ENCODE measurements at places on chromosomes 2 and 18.

GRCh38 chr18:24011123-24011917, 3.2 kb upstream of the TTC39C start:
- DNase-seq: no peak

DNA sequence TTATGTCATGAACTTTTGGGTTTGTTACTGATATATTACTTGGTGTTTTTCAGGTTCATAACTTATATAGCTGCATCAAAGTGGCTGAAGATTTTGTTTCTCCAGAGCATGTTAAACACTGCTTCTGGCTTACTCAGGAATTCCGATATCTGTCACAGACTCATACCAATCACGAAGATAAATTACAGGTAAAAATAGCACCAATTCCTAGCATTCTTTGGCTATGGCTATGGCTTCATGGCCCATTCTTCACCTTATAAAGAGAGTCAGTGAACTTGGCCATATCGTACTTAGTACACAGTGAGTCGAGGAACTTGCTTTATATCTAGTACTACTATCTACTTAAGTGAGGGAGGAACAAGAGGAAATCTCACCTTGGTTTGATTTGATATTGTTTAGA, 49.9 kb downstream of the KDM3A start:
- no peak for DNase-seq

- DNase-seq: no peak
Measured at GRCh38 chr18:54378057-54378456, 20.4 kb downstream of the C18orf54 start.

DNA sequence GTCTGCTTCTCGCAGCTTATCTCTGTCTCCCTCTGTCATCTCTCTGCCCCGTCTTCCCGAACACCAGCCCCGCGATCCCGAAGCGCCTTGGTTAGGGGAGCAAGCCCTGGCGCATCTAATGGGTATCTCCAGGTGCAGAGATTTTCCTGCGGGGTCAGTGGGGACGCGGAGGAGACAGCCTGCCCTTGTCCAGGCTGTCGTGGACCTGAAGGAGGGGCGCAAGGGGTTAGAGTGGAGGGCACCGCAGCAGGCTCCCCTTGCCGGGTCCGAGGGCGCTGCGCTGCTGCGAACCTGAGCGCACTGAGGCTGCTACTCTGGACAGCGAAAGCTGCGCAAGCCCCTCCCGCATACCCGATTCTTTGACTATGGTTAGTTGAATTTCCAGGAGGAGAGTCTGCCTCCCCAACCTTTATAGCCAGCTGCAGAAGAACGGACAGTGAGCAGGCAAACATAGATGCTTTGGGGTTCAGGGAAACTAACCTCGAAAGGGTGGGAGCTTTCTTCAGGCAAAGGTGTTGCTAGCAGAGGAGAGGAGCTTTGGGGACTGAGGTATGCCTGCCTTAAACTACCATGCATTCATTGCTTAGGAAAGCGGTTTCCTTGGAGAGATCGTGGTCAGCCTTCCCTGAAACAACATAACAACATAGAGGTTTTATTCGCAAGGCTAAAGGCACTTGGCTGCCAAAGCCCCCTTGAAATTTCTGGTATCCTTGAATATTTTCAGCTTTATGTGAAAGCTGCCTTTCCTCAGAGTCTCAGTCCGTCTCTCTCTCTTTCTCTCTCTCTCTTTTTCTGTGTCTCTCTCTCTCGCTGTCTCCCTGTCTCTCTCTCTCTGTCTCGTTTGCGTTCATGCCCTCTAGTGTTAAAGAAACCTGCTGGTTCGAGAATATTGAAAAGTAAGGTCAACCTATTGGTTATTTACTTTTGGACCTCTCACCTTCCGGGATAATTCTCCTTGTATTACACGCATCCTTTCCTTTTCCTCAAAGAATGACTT, 1.6 kb downstream of the GALNT13 start:
- DNase-seq: no peak

- DNase-seq: no peak
Measured at GRCh38 chr2:64952511-64953482, 36.4 kb upstream of the SLC1A4 start.

DNA sequence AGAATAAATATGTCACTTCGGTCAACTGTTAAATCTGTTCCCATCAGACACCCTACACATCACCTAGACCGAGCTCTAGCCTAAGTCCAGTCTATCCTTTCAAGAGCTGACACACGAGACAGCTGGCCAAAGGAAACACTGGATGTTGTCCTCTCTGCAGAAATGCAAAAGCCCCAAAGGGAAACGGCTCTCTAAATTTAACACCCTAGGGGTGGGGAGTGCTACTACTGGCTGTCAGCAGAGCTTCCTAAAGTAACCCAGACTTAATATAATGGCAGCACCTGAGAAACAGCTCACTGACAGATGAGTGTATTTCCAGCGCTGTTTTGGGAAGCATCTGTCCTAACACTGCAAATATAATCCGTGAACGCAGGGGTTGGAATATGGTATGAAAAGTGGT, 55.6 kb downstream of the CHMP3 start:
- DNase-seq: no peak

Data from activated CD8-positive, alpha-beta memory T cell treated with anti-CD3 and anti-CD28 coated beads for 4 hours (primary cell).